ENCODE measurements at places on chromosomes 16 and 17.

DNA sequence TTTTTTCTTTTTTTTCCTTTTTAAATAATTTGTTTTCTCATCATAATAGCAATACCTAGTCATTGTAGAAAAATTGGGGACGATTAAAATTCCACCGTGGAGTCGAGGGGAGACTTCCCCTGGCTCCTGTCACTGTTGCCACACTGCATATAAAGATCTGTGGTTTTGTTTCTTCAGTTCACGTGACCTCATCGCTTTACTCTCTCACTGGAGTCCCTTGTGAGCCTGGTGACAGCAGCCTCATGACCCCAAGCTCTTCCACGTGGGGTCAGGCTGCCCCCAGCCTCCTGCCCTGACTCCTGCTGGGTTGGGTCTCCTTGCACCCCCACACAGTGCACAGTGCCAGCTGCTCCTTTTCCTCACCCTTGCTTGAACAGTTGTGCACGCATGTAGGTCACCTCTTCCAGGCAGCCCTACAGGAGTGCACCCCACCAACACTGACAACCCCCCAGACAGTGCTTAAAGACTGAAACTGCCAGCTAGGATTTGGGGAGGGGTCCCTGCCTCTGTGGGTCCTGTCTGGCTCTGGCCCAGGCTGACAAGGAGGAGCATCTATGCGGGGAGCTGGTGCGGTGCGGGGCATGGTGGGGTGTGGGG, 7.3 kb upstream of the METRNL start:
- no peak for DNase-seq

- DNase-seq, result no peak
Observed at GRCh38 chr16:1163567-1164055, 10.7 kb downstream of the CACNA1H start.

GRCh38 chr17:19718613-19719354, 2.4 kb upstream of the SLC47A2 start:
- no peak for DNase-seq

- DNase-seq, result no peak
Observed at GRCh38 chr17:40602445-40603443, 37.5 kb upstream of the CCR7 start.

DNA sequence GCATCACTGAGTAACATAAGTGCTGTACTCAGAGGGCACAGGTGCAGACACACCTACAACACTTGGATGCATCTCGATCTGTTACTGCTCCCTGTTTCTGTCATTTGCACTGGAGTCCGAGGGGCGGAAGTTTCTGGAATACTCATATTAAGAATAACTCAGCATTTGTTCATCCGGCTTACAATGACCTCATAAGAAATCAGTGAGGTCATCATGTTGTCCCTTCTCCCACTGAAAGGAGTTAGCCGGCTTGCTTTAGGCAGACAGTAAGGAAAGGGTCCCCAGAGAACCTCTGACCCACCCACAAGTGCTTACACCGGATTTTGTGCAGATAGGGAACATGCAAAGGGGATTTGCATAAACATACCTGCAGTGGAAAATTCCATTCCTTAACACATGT, 344.7 kb downstream of the HAPSTR1 start:
- DNase-seq, result no peak

DNA sequence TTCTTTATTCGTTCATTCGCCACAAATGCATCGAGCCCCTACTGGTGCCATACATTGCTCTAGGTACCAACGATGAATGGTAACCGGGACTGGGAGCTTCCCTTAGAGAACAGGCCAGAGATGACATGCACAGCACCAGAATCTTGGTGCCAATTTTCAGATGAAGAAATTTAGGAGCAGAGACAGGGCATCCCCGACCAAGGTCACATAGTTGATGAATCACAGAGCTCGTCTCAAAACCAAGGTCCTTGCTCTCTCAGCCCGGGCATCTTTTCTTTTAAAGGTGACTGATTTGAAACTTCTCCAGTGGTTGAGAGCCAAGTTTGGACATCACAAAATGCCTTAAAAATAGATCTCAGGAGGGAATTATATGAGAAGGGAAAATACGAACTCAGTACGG, 73.2 kb upstream of the C16orf82 start:
- DNase-seq, result no peak

GRCh38 chr16:17812771-17813170, 342.0 kb upstream of the XYLT1 start:
- peak; percentile 42 for DNase-seq

- no peak for DNase-seq
Observed at GRCh38 chr16:9943121-9943520, 239.1 kb downstream of the GRIN2A start.

DNA sequence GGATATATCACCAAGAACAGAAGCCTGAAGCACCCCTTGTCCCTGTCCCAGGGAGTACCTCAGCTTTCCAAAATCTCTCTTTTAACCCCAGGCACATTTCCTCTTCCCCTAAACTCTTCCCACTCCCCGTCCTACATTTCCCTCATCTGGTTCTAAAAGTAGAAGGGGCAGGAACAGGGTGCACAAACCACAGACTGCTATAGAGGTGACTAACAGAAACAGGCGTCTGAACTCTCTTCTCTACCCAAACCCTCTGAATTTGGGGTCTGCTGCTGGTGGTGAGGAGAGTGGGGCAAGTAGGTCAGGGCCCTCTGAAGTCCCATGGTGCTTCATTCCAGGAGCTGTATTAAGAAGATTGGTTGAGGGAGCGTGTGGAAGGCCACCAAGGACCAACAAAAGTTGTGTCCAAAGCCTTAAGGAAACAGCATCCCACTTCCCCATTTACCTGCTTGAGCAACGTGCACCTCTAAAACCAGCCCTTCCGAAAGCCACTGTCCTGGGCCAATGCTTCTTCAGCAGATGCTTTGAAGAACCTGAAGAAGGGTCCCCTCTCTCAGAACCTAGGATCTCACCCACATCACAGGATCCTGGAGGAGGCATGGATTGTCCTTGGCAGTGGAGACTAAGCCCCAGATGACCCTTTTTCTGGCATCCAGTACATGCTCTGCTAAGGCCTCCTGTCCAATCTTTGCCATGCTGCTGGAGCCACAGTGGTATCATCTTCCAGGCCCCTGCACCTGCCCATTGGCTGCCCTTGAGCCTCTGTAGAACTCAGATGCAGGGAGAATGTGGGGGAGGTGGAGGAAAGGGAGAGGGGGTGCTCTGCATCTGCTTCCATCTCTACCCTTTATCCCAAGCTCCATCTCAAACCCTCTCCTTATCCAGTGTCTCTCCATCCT, 5.7 kb upstream of the NR1D1 start:
- no peak for DNase-seq

DNA sequence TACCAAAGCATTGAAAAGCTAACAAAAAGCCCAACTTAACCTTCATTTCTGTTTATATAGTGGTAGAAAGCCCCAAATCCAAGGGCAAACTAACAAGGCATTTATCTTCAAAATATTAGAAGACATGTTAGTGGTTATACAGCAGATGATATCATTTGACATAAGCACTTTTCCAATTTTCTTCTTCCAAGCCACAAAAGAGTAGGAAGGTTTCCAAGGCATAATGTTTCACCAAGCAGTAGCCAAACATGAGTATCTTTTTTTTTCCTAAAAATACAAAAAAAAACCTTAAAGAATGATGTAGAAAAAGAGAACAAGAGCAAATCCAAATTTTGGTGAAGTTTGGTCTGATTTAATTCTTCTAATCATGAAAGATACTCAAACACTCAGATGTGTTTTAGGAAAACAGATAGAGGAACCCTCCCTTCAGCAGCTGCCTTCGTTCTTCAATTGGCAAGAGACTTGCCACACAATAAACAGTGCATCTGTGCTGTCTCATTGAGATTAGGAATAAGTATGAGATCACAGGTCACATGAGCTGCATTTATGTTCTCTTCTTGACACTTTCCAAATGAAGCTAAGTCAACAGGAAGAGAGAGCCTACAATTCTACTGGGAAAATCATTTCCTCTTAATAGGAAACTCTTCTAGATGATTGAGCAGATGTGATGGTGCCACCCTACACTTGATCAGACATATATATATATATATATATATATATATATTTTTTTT, 106.7 kb downstream of the TTC19 start:
- DNase-seq, result peak; percentile 2

DNA sequence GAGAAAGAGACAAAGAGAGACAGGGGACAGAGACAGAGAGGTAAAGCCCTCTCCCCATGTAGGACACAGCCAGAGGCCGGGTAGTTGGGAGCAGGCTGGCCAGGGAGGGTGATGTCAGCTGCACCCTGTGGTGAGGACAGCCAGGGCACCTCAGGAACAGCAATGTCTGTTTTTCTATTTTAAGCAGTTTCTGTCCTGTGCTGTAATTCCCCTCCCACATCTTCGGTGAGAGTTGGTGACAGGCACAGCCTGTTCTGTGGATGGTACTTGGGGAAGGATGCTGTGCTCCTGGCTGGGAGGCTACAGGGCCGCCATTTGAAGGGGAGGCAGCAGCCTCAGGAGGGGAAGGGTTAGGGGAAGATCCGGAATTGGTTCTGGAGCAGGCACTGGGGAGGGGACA, 163.5 kb downstream of the SDK2 start:
- no peak for DNase-seq

DNA sequence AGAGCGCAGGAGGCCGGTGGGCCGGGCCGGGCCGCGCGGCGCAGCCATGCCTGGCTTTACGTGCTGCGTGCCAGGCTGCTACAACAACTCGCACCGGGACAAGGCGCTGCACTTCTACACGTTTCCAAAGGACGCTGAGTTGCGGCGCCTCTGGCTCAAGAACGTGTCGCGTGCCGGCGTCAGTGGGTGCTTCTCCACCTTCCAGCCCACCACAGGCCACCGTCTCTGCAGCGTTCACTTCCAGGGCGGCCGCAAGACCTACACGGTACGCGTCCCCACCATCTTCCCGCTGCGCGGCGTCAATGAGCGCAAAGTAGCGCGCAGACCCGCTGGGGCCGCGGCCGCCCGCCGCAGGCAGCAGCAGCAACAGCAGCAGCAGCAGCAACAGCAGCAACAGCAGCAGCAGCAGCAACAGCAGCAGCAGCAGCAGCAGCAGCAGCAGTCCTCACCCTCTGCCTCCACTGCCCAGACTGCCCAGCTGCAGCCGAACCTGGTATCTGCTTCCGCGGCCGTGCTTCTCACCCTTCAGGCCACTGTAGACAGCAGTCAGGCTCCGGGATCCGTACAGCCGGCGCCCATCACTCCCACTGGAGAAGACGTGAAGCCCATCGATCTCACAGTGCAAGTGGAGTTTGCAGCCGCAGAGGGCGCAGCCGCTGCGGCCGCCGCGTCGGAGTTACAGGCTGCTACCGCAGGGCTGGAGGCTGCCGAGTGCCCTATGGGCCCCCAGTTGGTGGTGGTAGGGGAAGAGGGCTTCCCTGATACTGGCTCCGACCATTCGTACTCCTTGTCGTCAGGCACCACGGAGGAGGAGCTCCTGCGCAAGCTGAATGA, 606 bp downstream of the THAP11 start:
- DNase-seq, result peak; percentile 13

GRCh38 chr17:57001541-57001940, 23.6 kb downstream of the SCPEP1 start:
- DNase-seq, result no peak

- no peak for DNase-seq
Observed at GRCh38 chr17:58215685-58216084, 3.4 kb downstream of the MKS1 start.

DNA sequence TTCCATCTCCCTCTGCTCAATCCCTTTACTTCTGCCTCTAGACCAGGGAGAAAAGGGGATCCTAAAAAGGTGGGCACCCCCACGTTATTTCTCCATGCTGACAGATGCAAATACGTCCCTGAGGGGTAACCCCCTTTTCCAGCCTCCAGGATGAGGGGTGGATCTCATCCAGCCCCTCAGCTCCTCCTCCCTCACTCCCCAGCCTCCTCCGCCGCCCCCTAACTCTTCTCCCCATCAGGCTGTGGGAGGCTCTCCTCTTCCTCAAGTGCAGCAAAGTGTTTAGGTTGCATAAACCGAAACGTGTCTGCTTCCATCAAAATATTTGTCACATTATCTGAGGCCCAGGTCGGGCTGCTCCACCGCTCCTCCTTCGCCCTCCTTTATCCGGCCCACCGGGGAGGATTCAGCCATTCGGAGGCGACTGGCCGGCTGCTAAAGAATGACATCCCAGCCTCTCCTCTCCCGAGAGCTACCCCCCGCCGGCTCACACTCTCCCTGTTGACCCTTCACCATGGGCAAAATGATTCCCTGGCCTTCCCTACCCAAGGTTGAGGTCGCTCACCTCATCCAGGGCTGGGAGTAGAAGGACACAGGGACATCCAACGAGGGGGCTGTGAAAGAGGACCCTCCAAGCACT, 1.2 kb upstream of the C1QL1 start:
- DNase-seq, result no peak

GRCh38 chr16:64826374-64826773, 295.5 kb downstream of the CDH11 start:
- no peak for DNase-seq

DNA sequence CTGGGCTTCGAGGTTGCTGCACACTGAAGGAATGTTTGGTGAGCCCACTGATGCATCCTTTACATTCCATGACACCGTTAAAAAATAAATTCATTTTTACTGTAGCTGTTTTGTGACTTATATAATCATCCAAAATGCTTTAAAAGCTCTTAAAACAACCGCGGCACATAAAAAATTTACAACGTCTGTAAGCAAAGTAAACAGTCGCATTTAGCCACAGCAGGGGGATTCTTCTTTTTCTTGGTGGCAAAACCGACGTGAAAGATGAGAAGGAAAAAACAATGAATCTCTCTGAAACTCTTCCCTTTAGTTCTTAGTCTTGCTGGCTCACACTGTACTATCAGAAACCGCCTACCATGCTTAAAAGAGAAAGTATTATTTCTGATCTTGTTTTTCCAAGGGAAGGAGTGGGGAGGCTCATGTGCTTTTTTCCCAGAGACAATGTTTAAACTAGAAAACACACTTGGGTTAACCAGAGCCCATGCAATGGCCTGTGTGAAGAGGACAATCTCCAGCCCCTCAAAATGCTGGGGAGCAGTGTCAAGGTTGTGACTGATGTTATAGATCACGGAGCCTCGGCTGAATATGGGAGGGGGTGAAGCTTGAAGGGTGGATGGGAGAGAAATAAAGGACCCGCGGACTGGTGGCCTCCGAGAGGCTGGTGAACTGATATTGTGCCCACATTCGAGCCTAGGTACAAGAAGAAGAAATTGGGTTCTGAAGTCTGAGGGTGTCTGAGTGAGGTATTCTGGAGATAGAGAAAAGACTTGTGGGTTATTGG, 91.1 kb downstream of the IRF8 start:
- no peak for DNase-seq

DNA sequence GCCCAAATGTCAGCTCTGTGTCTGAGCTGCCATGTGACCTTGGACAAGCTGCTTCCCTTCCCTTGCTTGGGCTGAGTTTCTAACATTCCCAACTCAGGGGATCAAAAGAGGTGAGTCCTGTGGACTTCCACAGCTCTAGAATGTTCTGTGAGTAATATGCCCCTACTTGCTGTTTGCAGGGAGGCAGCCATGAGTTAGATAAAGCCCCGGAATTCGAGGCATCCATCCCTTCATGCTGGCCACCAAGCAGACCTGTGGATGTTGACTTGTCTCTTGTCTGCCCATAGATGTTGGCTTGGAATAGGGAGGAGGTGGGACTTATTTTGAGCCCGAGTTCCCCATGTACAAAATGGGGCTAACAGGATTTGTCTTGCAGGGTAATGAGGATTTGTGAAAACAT, 36.2 kb downstream of the KSR1 start:
- DNase-seq, result no peak
